RWPE1 (cell line): ENCODE measurements at places on chromosomes 4 and X.

DNA sequence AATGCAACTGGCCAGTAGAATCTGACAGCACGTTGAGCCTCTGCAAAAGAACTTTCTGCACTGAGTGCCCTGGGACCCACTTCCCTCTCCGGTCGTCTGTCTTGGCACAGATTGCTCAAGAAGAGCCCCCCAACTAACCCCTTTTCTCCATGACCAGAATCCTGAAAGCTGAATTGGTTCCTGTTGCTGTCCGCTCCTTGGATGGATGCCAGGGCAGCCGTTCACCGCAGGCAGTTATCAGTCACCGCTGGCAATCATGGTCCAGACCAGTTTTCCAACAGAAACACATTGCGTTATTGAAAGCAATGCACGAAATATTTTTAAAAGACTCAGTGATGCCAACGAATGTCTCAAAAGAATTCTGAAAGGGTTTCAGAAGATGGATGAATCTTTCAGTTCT, 733.7 kb upstream of the FRG1 start:
- no peak for DNase-seq

- DNase-seq = no peak
Measured at GRCh38 chr4:139809757-139810140, 144.1 kb downstream of the MGST2 start.

- DNase-seq = no peak
Measured at GRCh38 chr4:89570931-89571330, 263.3 kb upstream of the GPRIN3 start.

- DNase-seq = no peak
Measured at GRCh38 chr4:56817840-56818491, 3.5 kb downstream of the SPINK2 start.

GRCh38 chr4:156598138-156598681, 373.4 kb downstream of the PDGFC start:
- DNase-seq = no peak

DNA sequence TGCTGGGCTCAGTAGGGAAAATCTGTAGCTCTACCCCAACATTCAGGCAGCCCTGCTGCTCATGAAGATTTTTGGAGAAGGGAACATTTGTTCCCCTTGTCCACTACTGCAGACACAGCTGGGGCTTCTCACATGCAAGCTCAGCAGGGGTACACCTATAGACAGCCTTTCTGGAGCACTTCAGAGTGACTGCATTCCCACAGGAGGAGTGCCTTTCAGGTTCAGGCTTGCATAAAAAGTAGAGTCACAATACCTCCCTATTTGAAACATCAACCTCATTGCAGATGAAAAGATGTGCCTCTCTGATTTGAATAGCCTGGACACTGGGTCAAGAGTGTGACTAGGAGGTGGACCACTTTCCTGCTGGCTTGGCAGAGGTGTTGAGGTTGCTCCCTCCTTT, 53.3 kb upstream of the NAP1L2 start:
- no peak for DNase-seq

DNA sequence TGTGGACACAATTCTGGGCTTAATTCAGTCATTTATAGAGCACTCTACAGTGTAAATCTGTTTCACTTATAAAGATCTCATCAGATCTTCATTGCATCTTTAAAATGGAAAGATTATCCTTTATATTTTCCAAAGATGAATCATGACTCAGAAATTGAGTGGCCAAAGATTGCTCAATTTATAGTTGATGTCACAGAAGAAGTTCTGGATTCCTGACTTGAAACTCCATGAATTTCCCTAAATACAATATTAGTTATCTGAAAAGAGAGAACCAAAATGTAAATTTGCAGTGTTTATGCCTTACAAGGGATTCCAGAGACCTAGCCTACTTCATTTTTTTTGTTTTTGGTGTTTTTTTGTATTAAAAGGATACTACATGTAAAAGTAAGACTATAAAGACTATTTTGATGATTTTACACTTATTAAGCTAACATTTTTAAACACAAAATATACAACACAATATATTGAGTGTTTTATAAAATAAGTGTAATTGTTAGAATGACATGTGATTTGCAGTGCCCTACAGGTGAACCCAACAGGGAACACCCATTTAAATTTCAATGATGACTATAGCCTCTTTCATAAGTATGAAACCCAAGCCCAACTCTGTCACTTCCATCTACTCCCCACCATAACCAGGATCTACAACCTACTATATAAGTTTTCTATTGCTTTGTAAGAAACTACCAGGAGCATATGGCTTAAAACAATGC, 183.5 kb downstream of the PCDH7 start:
- DNase-seq = no peak
